ENCODE measurements at places on chromosomes 2 and 18. TPM values are rescaled to one million over a fixed set of nuclear protein-coding genes. Genes with fewer than 3 reads are reported as not detected.

DNA sequence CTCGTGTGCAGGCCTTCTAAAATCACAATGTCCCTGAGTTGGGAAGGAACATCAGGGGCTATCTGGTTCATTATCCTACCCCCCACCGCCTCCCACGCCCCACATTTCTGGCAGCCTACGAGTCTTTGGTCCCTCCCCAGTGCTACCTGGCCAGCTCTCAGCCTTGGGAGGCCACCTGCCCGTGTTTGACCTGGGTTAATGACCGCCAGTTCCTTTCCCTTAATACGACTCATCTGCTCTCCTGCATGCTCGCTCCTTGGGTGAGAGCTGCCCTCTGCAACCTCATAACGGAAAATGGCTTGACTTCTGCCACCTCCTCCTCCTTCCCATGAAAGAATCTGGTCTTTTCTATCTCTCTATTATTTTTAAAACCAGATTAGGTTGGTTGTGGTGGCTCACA lies 112.5 kb downstream of the NEDD4L start:
- H3K4me3 ChIP-seq = no peak overlapping the region
- H3K36me3 ChIP-seq = no peaks in the 10 kb centered on the region

- no peak overlapping the region for H3K4me3 ChIP-seq
- no peak overlapping the region for H3K27ac ChIP-seq
- H3K4me1 ChIP-seq = no peaks in the 10 kb centered on the region
- no peaks in the 10 kb centered on the region for H3K27me3 ChIP-seq
- peak; percentile 10 for DNase-seq
Observed at GRCh38 chr2:24403168-24403831, 43.0 kb upstream of the ITSN2 start.

GRCh38 chr2:147525819-147526489 lies 318.9 kb upstream of the ACVR2A start:
- H3K4me3 ChIP-seq = no peak overlapping the region
- no peaks in the 10 kb centered on the region for H3K27me3 ChIP-seq
- no peaks in the 10 kb centered on the region for H3K36me3 ChIP-seq
- peak; percentile 9 for DNase-seq
- no peak overlapping the region for H3K27ac ChIP-seq

DNA sequence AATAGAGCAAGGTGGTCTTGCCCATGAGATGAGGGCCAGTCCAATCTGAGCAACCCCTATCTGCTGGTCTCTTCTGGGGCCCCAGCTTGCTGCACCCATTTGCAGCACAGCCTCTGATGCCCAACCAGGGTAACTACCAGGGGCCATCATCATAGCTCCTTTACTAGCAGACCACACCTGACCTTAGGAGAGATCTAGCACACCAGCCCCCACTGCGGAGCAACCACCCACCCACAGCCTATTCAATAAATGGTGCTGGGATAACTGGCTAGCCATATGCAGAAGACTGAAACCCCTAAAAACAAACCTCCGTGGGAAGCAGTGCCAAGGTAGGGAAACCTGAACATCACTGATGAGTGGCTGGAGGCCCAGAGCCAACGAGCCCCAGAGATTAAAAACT lies 196.1 kb upstream of the RBBP8 start:
- DNase-seq = no peak
- no peaks in the 10 kb centered on the region for H3K36me3 ChIP-seq
- H3K27me3 ChIP-seq = no peaks in the 10 kb centered on the region

DNA sequence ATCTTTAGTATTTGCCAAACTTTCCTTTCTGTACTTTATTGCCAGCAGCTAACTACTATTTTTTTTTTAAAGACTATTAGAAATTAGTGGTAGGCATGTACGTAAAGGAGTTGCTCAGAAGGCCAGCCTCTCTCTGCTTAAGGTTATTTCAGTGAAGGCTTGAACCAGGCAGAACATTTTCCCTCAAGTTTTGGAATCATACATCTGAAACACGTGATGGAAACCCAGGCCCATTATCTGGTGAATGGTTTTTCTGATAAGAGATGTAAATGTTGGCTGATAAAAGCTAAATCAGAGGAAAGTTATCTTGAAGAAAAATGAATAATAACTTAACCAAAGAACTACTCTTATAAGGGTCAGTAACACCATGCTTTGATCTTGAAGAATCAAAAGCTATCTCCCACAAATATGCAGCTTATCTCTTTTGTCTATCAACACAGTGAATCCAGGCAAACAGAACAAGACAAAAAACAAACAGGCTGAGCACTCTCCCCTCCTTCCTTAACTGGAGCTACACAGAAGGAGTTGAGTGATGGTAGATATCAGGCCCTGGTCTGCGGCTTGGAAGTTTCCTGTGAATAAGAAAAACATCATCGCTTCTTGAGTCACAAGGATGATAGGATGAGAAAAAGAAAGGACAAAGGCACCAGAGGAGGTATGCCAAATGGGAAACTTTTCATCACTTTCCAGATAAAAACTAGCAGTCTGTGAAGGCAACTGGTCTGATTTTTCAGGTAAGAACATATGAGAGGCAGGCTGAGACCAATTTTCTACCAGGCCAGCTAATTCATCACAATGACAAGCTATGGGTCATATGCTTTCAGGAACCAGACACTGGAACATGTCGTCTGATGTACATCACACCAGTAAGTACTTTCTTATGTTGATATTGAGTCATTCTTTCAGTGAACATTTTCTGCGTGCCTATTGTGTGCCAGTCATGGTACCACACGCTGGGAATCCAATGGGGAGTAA lies 88.4 kb upstream of the STK17B start:
- no peak for DNase-seq
- H3K27ac ChIP-seq = peak overlapping the region; percentile 65
- peaks cover 70% of the 10 kb centered on the region for H3K4me1 ChIP-seq
- no peaks in the 10 kb centered on the region for H3K36me3 ChIP-seq
- no peaks in the 10 kb centered on the region for H3K27me3 ChIP-seq

Gene CELF4
- not detected for polyA plus RNA-seq

Gene ZNF396
- 1.1 TPM for polyA plus RNA-seq

Gene GKN1
- not detected for polyA plus RNA-seq

Gene C2orf78
- polyA plus RNA-seq = not detected

Gene SCYGR8
- not detected for polyA plus RNA-seq

Gene WIPF1
- 79.2 TPM for polyA plus RNA-seq

Gene AFG3L2
- 34.6 TPM for polyA plus RNA-seq

Measured in CD4-positive, alpha-beta memory T cell (primary cell).